ENCODE measurements at places on chromosomes 6 and 20.

- no peak for DNase-seq
Measured at GRCh38 chr20:13875265-13875811, 90.5 kb downstream of the NDUFAF5 start.

- no peak for DNase-seq
Measured at GRCh38 chr6:41170547-41171160, 7.7 kb upstream of the TREM2 start.

GRCh38 chr6:22026164-22026678, 270.6 kb downstream of the PRL start:
- no peak for DNase-seq

- peak; percentile 65 for DNase-seq
Measured at GRCh38 chr6:47168180-47168579, 126.0 kb upstream of the ADGRF1 start.

DNA sequence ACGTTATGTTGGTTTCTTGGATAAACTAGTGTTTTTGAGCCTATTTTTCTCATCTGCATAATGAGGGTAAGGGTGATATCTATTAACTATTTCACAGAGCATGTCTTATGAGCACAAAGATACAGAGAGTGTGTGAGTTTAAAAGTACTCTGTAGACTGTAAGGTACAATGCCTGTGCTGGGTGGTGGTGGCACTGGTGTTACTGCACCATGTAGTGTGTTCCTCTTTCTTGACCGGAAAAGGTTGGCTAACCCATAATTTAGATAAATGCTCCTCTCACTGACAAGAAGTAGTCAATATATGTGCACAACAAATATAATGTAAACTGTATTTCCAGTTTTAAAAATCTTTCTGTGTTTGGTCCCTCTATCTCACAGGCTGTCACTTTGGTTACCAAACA, 116.2 kb upstream of the MMS22L start:
- no peak for DNase-seq

DNA sequence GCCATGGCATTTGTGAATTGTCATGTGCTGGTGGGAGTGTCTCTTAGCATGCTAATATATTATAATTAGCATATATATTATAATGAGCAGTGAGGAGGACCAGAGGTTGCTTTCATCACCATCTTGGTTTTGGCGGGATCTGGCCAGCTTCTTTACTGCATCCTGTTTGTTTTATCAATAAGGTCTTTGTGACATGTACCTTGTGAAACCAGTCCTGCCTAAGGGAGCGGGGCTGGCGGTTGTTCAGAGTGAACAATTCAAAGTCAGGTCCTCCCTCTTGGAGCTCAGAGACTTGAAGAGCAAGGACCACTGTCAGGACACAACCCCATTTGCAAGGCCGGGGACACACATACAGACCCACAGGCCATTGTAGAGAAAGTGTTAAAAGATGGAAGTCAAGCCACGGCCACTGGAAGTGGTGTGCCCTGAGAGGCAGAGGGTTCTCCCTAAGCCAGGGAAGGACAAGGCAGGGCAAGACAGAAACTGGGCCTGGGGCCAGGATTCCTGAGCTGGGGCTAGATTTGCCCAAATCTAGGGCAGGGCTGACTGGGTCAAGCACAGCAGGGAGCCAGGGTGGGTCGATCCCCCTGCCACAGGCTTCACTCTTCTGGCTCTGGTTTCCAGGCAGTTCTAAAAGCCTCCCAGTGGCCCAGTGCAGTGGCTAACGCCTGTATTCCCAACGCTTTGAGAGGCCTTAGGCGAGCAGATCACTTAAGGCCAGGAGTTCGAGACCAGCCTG, 14.2 kb downstream of the SLC52A3 start:
- no peak for DNase-seq

DNA sequence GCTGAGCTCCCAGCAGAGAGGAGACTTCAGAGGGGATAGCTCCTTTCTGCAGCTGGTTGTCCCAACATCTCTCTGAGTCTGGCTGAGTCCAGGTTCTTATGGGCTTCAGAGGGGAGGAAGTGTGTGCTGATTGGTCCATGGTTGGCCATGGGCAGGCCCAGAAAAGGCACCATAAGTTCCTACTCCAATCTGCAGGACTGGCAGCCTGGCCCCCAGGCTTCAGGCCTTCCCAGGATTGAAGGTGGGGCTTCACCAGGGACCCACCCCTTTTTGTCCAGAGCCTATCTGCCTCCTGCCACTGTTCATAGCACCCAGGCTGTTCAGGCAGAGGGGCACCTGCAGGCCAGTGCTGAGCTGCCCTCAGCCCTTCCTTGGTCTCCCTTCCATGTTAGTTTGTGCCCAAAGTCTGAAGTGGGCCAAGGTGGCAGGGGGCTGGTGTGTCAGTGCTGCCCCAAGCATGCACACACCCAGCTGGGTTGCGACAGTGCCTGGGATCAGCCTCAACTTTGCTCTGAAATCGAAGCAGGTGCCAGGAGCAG, 21.6 kb upstream of the TOP1 start:
- no peak for DNase-seq

- DNase-seq, result no peak
Measured at GRCh38 chr6:31749301-31750036, 9.7 kb downstream of the MSH5 start.

GRCh38 chr6:133179481-133179880, 61.7 kb upstream of the EYA4 start:
- no peak for DNase-seq

GRCh38 chr6:26249707-26249956, 115.4 kb upstream of the BTN3A2 start:
- DNase-seq, result no peak

- DNase-seq, result no peak
Measured at GRCh38 chr20:12591949-12592470, 416.8 kb upstream of the SPTLC3 start.

DNA sequence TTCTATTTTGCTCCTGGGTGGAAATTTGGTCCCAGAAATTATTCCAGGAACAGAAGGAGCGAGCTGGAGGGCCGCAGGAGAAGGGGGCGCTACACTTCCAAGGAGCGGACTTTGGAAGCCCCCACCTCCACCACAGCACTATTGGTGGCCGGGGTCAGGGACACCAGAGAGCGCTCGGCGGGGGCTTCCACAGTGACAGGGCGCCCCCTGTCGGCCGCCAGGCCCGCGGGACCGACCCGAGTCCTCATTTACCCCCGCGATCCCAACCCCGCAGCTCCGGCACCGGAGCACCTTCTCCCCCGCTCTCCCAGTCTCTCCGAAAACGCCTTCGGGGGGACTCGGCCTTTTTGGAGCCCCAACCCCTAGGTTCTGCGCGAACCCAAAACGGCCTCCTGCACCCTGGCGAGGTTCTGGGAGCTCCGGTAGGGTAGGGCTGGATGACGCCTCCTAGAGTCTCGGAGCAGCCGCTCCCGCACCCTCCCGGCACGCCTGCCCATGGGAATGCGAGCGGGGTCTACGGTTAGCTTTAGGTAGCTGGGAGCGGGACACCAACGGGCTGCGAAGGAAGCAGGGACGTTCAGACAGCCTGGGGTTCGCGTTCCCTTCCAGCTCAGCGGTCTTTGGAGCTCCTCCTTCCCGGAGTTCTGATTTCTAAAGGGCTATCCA, 2.4 kb upstream of the FOXA2 start:
- peak; percentile 70 for DNase-seq

GRCh38 chr6:157097255-157097955, 225.9 kb downstream of the TMEM242 start:
- DNase-seq, result no peak

DNA sequence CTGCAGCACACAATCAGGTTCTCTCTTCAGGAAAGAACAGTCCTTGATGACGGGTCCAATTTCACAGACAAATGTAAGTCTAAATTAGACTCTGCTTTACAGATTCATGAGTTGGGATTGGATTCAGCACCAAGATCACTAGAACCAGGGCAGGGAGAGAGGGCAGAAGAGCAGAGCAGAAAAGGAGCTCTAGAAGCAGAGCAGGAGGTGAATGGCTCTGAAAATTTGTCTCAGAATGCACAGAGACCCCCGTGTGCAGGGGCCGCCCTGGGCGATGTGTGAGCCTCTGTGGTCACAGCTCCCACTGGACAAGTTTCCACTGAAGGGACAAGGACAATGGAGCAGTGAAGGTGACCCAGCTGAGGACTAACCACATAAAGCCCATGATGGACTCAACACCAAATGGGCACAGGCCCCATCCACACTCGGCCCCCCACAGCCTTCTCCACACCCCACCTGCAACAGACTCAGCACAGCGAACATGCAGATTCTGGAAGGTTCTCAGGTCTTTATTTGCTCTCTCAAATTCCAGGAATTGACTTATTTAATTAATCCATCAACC, 3.5 kb downstream of the HLA-B start:
- DNase-seq, result no peak

- DNase-seq, result no peak
Measured at GRCh38 chr6:122751326-122751725, 28.2 kb upstream of the FABP7 start.

GRCh38 chr6:103874575-103874974, 985.1 kb downstream of the HACE1 start:
- DNase-seq, result no peak

GRCh38 chr6:153449279-153449678, 318.2 kb upstream of the RGS17 start:
- DNase-seq, result no peak

- DNase-seq, result no peak
Measured at GRCh38 chr6:3915076-3915791, 66.1 kb downstream of the FAM50B start.

DNA sequence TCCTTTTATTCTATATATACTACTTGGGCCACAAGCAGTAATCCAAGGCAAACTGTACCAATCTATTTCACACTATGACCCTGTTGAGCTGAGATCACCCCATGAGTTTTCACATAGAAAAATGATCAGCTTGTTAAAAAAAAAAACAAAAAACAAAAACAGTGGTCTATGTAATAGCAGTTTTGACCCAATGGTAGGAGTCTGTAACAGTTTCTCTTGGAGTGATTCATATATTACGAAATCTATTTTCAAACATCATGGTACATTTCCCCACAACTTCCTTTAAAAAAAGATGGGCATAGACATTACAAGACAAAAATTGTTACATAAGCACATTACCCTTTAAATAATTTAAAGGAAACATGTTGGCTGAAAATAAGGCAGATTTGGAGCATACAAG, 78.1 kb downstream of the PRSS35 start:
- DNase-seq, result no peak

DNA sequence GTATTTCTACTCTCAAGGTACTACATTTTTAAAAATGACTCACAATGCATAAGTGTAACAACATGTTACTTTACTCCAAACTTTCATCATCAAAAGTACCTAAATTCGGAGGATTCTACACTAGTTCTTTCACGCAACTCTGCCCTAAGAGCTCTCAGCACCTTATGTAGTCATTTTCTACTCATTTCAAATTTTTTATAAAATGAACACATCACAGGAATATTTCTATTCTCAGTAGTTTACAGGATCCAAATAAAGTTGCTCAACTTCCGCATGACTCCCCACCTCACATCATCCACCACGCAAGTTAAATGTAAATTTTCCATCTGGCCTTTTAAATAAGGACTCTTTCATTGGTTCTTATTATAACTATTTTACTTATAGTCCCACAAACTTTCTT, 344.9 kb upstream of the MANEA start:
- DNase-seq, result no peak

DNA sequence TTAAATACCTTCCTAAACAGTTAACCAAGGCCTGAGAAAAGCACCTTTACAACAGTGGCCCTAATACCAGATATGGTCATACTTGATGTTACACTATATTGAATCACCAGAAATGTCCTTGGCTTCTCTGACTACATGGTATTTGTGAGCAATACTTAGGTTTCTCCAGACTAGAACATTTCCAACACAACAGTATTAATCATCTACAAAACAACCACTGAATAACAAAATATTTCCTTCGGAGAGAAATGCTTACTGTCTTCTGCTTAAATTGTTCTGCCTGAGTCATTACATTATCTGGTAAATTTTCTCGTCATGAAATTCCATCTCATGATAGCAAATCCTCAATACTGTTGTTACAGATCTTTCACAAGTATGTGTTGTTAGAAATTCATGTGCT, 252.9 kb upstream of the RUNX2 start:
- no peak for DNase-seq

DNA sequence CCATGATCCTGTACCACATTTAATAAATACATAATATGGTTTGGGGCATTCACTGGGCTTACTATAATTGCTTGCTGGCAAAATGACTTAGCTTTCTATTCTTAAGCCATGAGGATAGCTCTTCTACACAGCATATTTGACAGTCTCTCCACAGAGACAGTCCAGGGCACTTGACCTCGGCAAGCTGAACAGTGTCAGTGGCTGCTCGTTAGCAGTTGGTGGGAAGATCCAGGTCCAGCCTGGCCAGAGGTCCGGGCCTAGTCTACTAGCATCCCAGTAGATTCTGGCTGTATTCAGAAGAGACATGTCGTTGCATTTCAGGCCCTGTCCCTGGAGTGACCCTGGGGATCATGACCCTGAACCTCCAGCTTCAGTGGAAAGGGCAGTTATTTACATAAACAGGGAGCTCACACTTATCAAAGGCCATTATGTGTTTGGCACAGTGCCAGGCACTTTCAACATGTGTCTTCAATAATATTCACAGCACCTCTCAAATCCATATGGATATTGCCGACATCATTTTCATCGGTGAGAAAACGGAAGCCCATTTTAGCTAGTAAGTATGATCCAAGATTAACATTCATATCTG, 139.0 kb downstream of the IMPG1 start:
- DNase-seq, result peak; percentile 61

- DNase-seq, result no peak
Measured at GRCh38 chr6:66970373-66970772, 1263.3 kb upstream of the EYS start.

GRCh38 chr20:5788385-5788895, 38.2 kb downstream of the SHLD1 start:
- peak; percentile 89 for DNase-seq

DNA sequence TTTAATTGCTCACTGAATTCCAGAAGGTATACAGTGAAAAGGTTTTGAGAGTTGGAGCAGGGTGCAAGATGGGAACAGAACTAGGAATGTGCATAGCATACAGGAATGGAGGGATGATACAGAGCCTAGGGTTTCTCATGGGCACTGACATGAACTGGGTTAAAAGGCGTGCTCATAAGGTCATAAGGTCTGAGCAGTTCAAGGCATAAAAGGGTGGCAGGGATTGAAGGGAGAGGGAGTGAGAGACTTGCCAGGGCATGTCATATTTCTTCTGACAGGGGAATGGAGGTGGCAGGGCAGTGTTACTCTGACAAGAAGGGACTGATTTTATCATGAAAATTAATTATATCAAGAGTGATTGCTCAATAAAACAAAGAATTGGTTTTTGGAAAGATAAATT, 4.7 kb downstream of the MLIP start:
- DNase-seq, result no peak

DNA sequence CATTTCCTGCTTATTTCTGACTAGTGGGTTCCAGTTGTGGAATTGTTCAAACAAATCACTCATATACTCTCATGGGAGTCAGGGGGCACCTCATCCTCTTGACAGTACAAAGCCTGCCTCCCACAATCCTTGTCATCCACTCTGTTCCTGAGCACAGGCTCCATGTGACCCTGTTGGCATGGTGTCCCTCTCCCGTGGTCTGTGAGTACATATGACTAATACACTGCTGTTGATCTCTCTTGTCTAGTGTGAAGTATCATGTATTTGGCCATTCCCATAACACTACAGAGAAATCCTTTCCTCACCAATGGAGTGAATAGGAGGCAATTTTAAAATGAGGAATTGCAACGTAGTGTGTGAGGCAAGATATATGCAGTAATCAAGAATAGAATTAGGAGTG, 185.3 kb downstream of the OGFRL1 start:
- peak; percentile 40 for DNase-seq

GRCh38 chr6:32972353-32973143, 4.2 kb downstream of the BRD2 start:
- no peak for DNase-seq

- DNase-seq, result no peak
Measured at GRCh38 chr6:129565366-129565765, 144.6 kb downstream of the ARHGAP18 start.
